Bronchial smooth muscle cell (primary cell): ENCODE measurements at places on chromosomes 1 and 21. TPM values are rescaled to one million over a fixed set of nuclear protein-coding genes. Genes with fewer than 3 reads are reported as not detected.

PLOD1 gene
- 209 and 243 TPM in 2 replicates for total RNA-seq

SPATA46 gene
- total RNA-seq = not detected in 2 replicates

AGT gene
- total RNA-seq = 1.5 and 5.7 TPM in 2 replicates

MAB21L3 gene
- total RNA-seq = under 0.01 TPM in 2 replicates

WDTC1 gene
- total RNA-seq = 16.7 and 18.8 TPM in 2 replicates

LCE2B gene
- not detected in 2 replicates for total RNA-seq

RYR2 gene
- total RNA-seq = not detected in 2 replicates

ZNF648 gene
- total RNA-seq = not detected in 2 replicates

PTBP2 gene
- total RNA-seq = 16.5 and 21.0 TPM in 2 replicates

HCRTR1 gene
- not detected in 2 replicates for total RNA-seq

OR2T10 gene
- not detected in 2 replicates for total RNA-seq

TPTE gene
- total RNA-seq = not detected in 2 replicates

LCE1C gene
- total RNA-seq = not detected in 2 replicates

FNDC5 gene
- total RNA-seq = 4.6 and 17.1 TPM in 2 replicates

GOLT1A gene
- total RNA-seq = not detected in 2 replicates

GPR25 gene
- total RNA-seq = not detected in 2 replicates
